ENCODE measurements at places on chromosomes 13 and 19.

DNA sequence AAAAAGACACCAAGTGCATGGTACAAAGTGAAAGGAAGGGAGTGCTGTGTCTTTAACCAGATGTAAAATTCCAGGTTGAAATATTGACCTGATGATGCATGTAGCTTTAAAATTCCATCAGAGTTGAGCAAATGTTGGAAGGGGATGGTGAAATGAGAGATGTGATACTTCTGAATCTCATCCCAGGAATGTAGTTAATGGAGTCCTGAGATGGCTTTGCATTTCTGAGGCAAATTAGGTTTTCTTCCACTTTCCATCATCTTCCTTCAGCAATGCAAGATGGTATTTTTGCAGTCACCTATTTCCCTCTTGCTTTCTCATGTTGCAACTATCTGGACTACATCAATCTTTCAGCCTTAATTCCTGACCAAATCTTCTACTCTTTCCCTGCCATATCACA lies 194.1 kb upstream of the MIR17HG start:
- no peak for DNase-seq

GRCh38 chr19:54518844-54519243 lies 16.2 kb downstream of the LAIR2 start:
- DNase-seq, result no peak

- no peak for DNase-seq
Measured at GRCh38 chr13:99215184-99215830, 14.7 kb downstream of the UBAC2 start.

- no peak for DNase-seq
Measured at GRCh38 chr13:26411206-26411605, 146.3 kb upstream of the WASF3 start.

DNA sequence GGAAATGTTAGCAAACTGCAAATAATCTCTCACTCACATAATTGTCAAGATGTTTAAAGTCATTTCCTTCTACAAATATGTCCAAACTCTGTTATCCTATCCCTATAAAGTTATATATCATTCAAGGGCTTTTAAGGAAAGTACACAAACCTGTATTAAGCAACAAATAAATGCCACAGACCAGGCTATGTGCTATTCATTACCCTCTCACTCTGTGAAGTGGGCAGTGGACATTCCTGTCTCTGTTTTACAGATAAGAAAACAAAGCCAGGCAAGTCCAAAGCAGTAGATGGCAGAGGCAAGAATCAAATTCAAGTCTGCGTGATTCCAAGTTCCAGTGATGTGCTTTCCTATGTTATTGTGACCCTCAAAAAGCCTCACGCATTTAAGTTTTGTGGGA lies 140.6 kb downstream of the LHFPL6 start:
- no peak for DNase-seq
